ENCODE measurements at places on chromosomes 6 and 20. TPM values are rescaled to one million over a fixed set of nuclear protein-coding genes. Genes with fewer than 3 reads are reported as not detected.

The PLCG1 gene
- 106 TPM for total RNA-seq

The VARS1 gene
- total RNA-seq = 52.3 TPM

The GFOD1 gene
- total RNA-seq = 44.6 TPM

The HAO1 gene
- not detected for total RNA-seq

The OVOL2 gene
- total RNA-seq = not detected

The SMIM26 gene
- 47.4 TPM for total RNA-seq

The CSTF1 gene
- total RNA-seq = 33.8 TPM

The SLC4A11 gene
- total RNA-seq = 2.7 TPM

The AGPAT1 gene
- 29.8 TPM for total RNA-seq

The DLK2 gene
- total RNA-seq = not detected

The TCF15 gene
- not detected for total RNA-seq

The STMND1 gene
- not detected for total RNA-seq

The SNX5 gene
- total RNA-seq = 119 TPM

The FOXF2 gene
- total RNA-seq = not detected

The CCM2L gene
- not detected for total RNA-seq

The ERVFRD-1 gene
- not detected for total RNA-seq

The AGER gene
- total RNA-seq = 38.8 TPM

The TPX2 gene
- 0.30 TPM for total RNA-seq

The RCAN2 gene
- not detected for total RNA-seq

The ABCC10 gene
- total RNA-seq = 84.2 TPM

The OR5V1 gene
- not detected for total RNA-seq

The C2 gene
- 3.4 TPM for total RNA-seq

The PI16 gene
- 1.1 TPM for total RNA-seq

The ZC3H12D gene
- total RNA-seq = 190 TPM

The C6orf58 gene
- not detected for total RNA-seq

The CLIC5 gene
- total RNA-seq = 0.80 TPM

The UNC93A gene
- total RNA-seq = not detected

The HRH3 gene
- not detected for total RNA-seq

The TP53TG5 gene
- not detected for total RNA-seq

The DUSP15 gene
- total RNA-seq = 1.8 TPM

The HSPA12B gene
- not detected for total RNA-seq

The HTR1E gene
- not detected for total RNA-seq

The SPAG4 gene
- 5.7 TPM for total RNA-seq

The C20orf141 gene
- total RNA-seq = not detected

The IGF2R gene
- total RNA-seq = 53.3 TPM

The SLC44A4 gene
- not detected for total RNA-seq

The CITED2 gene
- 55.5 TPM for total RNA-seq

The GPR63 gene
- 0.10 TPM for total RNA-seq

The MTFR2 gene
- 4.0 TPM for total RNA-seq

The TBC1D32 gene
- 20.9 TPM for total RNA-seq

The OR2H1 gene
- total RNA-seq = not detected

The FRMD1 gene
- total RNA-seq = not detected

The CLVS2 gene
- total RNA-seq = not detected

The DYNLT2 gene
- total RNA-seq = 7.2 TPM

The FHL5 gene
- not detected for total RNA-seq

The CCN2 gene
- 1.0 TPM for total RNA-seq

The AVP gene
- 7.0 TPM for total RNA-seq

The CYP39A1 gene
- not detected for total RNA-seq

The RNF182 gene
- not detected for total RNA-seq

The ULBP2 gene
- total RNA-seq = not detected

The MYCT1 gene
- total RNA-seq = not detected

The CCN6 gene
- not detected for total RNA-seq

The SEL1L2 gene
- not detected for total RNA-seq

The SLC22A1 gene
- 1.5 TPM for total RNA-seq
